ENCODE measurements at places on chromosomes 5 and 9. TPM values are rescaled to one million over a fixed set of nuclear protein-coding genes. Genes with fewer than 3 reads are reported as not detected.

- no peak for DNase-seq
These were observed 131.7 kb downstream of the ADGRV1 start for GRCh38 chr5:90690307-90690706.

DNA sequence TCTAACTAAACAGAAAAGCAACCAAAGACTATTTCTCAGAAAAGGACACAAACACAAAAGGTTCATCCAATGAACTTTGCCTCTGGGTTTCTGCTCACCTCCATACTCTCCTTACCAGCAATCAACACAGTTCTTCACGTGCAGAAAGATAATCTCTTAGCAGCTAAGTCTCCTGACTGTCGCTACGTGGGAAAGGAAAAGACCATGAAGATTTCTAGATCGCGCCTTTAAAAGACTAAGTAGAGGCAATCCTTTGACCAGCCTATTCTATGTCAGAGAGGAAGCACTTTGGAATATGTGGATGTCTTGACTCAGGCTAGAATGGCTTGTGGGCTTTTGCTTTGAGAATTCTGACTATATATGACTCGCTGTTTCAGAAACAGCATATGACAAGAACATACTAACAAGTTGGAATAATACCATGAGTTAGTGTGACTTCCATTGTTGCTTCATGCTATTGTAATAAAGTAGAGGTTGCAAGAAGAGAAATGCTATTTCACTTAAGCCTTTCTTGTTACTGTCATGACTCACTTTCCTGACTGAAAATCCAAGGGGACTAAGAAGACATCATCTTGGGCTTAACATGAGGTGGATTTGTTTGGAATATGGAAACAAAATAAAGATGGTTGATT, 339.5 kb upstream of the RFX3 start:
- no peak for DNase-seq

DNA sequence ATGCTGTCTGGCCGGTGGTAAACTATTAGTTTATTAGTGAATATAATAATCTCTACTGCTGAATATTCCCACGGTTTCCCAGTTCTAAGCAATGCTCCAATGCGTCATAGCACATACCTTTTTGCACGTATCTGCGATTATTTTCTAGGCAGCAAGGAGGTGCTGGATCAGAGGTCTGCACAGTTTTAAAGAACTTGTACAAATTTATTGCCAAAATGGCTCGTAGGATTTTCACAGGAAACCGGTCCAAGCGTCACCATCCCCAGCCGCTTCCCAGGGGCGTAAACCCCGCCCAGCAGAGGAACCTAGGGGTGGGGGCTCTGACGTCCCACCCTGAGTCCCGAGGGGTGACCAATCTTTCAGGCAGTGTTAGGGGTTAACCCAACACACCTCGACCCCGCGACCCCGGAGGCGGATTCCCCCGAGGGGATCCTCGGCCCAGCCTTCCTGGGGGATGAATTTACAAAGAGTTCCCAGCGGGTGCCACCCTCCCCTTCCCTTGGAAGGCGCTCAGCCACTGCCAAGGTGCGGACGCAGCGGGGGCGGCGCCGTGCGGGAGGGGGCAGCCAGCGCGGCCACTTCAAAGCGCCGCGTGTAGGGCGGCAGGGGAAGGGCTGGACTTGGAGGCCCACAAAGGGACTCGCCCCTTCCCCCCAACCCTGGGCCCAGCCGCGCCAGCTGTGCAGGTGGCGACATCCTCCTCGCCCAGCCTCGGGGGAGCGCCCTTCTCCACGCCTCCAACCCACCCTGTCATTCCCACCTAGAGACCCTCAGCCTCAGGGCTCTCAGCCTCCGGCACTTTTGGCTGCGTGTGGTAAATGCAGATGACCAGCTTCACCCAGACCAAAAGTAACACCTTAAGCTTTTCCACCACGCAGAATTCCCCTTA, 43.5 kb upstream of the TCF7 start:
- DNase-seq, result no peak

BTF3 gene
- 731 TPM for total RNA-seq

TSPAN17 gene
- total RNA-seq, result 40.2 TPM

DNA sequence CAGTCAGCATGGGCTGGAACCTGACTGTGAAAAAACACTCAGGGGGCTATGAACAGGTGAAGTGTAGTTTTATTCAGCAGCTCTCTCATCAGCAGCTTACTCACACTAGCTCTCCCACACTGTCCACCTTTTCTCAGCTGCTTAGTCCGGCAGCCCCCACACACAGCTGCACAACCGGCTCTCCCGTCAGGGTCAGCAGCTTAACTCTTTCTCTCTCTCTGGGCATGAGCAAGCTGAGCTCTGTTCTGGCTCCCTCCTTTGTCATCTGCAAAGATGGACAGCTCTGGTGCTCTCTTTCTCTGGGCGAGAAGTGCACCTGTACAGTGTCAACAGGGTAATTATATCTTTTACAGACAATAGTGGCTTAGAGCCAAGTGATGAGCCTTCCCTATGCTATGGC, 8.2 kb downstream of the DMAC1 start:
- DNase-seq, result no peak

DNA sequence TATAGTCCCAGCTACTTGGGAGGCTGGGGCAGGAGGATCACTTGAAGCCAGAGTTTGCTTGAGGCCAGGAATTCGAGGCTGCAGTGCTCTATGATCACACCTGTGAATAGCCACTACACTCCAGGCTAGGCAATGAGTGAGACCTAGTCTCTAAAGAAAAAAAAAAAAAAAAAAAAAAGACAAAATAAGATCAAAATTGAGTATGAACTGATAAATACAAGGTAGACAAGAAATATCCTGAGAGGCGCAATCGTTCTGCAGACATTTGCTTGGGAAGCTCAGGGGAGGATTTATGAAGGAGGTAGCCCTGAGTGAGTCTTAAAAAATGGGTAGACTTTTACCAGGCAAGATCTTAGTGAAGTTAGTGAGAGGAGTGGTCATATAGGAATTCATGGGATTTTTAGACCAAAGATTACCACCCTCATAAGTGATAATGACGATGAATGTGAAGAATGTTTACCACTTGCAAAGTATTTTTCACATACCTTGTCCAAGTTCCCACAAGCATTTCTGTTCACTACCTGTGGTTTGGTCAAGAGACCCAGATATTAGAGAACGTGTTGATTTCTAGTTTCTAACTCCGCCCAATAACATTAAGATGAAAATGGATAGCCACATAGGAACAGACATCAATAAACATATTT, 4.4 kb downstream of the PDCD1LG2 start:
- DNase-seq, result no peak

CARTPT gene
- total RNA-seq, result not detected

DNA sequence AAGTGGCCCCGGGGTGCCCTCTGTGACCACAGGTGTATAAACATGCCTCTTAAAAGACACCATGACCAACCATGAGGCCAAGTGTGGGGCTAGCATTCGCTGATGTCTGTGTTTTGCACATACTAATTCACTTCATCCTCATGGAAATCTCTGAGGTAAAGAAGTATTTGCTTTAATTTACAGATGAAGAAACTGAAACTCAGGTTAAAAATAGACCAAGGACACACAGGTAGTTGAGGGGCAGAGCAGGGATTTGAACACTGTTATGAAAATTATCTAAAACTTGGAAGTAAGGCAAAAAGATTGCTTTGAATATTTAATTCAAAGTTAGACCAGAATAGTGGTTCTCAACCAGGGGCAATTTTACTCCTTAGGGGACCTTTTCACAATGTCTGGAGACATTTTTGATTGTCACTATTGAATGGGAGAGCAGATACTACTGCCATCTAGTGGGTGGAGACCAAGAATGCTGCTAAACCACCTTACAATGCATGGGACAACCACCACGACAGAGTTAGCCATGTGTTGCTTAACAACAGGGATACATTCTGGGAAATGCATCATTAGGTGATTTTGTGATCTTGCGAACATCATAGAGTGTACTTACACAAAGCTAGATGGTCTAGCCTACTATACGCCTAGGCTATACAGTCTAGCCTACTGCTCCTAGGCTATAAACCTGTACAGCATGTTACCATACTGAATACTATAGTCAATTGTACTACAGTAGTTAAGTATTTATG, 8.0 kb upstream of the FXN start:
- DNase-seq, result no peak

LHX2 gene
- not detected for total RNA-seq

FAXDC2 gene
- total RNA-seq, result 0.52 TPM

DNA sequence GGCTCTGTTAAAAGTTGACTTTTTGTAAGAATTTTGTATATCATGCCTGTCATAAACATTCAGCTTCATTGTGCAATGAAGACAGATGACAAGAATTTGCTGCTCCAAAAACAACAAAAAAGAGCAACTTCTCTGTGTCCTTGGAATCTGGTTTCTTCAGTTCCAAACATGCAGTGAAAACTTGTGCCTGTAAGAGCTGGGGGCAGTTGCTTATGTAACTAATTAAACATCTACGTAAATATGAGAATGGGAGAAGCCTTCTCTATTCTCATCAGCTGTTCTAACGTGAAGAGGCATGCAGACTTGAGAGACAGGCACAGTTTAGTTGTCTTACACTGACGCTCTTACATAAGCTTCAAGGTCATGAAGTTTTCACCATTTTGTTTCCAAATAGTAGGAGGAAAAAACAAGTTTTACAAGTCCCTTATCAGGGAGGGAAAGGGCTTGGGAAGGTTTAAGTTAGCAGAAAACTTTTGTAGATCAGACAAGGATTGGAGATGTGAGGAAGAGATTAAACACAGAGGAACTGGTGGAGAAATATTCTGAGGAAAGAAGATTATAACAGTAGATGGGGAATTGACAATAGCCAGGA, 170.4 kb downstream of the RFK start:
- no peak for DNase-seq

DNA sequence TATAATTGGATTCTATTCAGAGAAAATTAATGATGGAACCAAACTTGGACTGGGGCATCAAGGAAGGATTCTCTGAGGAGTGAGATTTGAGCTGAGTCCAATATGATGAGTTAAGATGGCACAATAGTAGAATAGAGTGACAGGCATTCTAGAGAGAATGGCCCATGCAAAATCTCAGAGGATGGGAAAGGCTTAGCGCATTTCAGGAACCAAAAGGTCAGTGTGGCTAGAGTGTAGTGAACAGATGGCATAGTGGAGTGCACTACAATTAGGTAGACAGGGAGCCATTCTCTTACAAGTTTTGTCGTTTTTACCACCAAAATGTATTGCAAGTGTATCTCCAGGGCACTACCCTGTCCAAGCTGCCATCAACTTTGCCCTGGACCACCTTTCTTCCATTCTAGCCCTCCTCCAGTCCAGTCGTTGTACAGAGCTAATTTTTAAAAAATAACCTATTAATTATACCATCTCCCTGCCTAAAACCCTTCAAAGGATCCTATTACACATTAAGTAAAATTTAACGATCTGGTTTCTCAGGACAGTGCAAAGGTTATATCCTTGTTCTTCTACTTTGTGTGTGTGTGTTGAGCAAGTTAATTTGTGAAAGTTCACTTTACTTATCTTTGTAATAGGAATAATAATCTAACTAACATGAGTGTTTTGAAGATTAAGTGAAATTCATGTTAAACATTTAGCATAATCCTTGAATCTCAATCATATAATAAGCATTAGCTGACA, 211.7 kb downstream of the COMMD10 start:
- DNase-seq, result no peak

- peak; percentile 49 for DNase-seq
These were observed 197.6 kb downstream of the DRD1 start for GRCh38 chr5:175246242-175246888.

DNA sequence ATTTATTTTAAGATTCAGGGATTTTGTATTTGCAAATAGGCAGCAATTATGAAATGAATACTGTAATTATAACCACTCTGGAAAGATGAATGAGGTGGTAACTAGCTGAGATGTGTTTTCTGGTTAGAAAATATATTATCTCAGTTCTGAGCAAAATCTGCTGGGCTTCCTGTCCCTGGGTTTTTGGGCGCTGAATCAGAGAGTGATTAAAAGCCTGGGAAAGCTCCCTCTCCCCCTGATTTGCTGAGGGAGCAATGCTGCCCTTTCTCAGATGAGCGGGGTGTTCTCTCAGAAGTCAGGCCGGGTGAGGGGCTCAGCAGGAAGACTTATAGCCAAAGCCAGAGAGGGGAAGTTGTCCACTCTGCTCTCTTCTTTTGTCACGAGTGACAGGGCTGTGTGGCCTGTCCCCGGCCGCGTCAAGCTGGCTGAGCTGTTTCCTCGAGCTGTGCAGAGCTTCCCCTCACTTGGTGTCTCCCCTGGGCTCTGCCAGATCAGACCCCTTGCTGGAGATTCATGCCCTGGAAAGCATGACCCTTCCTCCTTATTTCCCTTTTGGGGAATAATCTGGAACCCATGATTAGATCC, 39.8 kb upstream of the PITX1 start:
- no peak for DNase-seq

FBXW11 gene
- total RNA-seq, result 41.3 TPM

DNA sequence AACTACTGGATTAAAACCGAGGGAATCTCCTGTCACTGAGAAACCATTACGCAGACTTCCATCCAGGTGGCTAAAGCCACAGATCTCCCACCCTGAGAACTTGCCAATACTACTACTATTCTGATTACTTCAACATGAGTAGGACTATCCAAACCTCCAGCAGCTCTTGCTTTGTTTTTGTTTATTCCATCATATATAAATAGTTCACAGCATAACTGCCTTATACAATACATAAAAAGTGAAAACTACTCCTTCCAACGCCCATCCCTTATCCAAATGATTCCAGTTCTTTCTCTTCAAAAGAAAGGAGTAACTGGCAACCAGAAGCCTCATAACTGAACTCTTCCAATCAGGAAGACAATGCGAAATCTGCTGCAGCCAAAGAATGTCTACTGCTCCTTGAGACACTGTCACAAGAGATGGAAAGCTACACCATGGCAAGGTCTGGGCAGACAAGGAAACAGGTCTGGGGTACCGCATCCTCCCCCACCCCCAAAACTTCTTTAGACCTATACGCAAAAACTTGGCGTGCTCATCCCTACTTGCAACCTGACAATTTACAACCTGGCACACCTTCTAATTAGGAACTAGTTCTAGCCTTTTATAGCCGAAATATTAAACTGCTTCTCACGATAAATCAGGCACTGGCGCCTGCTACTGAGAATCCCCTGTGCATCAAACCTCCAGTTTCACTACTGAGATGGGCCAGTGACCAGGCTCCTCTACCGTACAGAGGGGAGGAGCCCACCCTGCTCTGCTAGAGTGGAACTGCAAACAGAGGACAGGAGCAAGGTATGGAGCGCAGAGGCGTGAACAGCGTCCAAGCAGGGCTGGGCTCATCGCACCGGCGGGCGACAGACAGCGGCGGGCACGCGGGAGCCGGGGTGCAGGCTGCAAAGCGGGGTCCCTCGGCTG, 986 bp downstream of the PLPP1 start:
- no peak for DNase-seq

ZBTB34 gene
- 6.5 TPM for total RNA-seq

DNA sequence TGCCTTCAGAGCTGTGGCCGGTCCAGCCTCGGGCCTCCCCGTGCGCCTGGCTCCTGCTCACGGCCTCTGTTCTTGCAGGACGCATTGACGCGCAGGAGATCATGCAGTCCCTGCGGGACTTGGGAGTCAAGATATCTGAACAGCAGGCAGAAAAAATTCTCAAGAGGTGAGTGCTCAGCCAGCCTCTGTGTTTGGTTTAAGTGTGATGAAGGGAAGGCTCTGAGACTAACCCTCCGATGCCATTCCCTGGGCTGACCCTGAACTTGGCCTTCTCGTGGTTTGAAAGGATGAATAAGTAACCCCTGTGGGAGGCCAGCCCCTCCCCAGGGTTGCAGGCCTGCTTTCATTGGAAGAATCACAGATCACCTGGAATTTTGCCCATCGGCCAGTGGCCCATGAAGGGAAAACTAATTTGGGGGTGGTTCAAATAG, 26.3 kb downstream of the PTGES2 start:
- DNase-seq, result no peak

GPR151 gene
- not detected for total RNA-seq

AIF1L gene
- total RNA-seq, result 52.5 TPM

All from epithelial cell of proximal tubule (primary cell).